ENCODE measurements at places on chromosomes 12 and 14. TPM values are rescaled to one million over a fixed set of nuclear protein-coding genes. Genes with fewer than 3 reads are reported as not detected.

IQSEC3 gene
- 1.5 TPM for total RNA-seq

GPR132 gene
- 0.76 TPM for total RNA-seq

GLIPR1L2 gene
- total RNA-seq, result 2.2 TPM

DNA sequence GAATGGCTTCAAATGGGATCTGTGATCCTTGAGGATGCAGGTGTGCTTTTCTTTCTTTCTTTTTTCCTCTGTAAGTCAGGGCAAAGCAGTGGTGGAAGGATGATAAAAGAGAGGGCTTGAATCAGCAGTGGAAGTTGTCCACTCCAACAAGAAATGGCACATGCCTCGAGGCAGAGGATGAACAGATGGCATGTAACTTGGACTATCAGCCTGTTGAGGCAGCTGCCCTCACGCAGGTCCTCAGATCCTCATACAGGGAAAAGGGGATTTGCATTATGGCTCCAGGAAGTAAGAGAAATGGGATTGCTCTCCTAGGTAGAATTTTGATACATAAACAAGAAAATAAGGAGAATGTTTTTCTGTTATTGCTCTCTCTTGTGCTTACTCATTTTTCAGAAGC, 368.0 kb downstream of the FUT8 start:
- no peak for DNase-seq

GRCh38 chr12:133135747-133136146, 5.3 kb downstream of the ZNF10 start:
- DNase-seq, result no peak

Measured in right cardiac atrium (tissue), 5 donors.